ENCODE measurements at places on chromosomes 4 and X.

- DNase-seq: no peak
These were observed 49.0 kb downstream of the NIPAL1 start for GRCh38 chr4:48065587-48066052.

DNA sequence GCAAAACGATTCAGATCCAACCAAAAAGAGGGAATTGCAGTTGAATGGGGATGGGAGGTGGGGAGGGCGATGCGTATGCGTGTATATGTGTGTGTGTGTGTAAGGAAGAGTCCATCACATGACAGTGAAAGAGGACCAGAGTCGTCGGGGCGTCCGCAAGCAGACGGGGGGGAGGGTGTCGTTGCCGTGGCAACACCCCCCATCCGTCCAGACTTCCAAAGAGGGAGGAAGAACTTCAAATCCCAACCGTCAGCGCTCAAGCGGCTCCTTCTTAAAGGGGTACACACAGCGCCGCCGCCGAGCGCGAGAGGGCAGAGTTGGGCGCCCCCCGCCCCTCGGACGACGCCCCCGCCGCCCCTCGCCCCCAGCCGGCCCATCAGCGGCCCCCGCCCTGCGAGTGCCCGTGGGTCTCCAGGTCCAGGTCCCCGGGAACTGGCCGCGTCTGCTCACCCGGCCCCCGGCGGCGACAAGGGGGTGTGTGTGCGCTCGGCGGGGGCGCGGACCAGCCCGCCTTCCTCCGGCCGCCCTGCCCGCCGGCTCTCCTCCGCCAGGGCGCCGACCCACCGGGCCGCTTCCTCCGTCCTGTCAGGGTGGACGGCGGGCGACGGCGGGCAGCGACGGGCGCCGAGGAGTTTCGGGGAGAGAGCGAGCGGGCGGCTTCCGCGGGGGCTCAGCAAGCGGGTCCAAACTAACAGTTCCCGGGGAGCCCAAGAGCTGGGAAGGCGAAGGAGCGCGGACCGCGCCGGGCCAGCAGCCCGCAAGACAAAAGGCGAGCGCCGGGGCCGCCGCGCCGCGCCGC, 685 bp downstream of the LCORL start:
- DNase-seq: no peak

- DNase-seq: no peak
These were observed 217.0 kb downstream of the BMPR1B start for GRCh38 chr4:94974773-94975172.

- DNase-seq: no peak
These were observed 10.2 kb upstream of the CRLF2 start for GRCh38 chrX:1222531-1223241.

GRCh38 chr4:77040270-77040669, 35.5 kb downstream of the CCNI start:
- DNase-seq: no peak

DNA sequence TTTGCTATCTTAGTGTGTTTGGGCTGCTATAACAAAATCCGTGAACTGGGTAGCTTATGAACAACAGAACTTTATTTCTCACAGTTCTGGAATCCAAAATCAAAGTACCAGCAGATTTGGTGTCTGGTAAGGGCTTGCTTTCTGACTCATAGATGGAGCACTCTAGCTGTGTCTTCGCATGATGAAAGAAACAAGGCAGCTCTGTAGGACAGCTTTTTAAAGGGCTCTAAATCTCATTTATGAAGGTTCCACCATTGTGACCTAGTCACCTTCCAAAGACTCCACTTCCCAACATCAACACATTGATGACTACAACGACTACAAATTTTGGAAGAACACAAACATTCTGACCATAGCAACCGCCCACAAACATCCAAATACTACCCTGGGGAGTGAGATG, 158.6 kb upstream of the LCORL start:
- no peak for DNase-seq

DNA sequence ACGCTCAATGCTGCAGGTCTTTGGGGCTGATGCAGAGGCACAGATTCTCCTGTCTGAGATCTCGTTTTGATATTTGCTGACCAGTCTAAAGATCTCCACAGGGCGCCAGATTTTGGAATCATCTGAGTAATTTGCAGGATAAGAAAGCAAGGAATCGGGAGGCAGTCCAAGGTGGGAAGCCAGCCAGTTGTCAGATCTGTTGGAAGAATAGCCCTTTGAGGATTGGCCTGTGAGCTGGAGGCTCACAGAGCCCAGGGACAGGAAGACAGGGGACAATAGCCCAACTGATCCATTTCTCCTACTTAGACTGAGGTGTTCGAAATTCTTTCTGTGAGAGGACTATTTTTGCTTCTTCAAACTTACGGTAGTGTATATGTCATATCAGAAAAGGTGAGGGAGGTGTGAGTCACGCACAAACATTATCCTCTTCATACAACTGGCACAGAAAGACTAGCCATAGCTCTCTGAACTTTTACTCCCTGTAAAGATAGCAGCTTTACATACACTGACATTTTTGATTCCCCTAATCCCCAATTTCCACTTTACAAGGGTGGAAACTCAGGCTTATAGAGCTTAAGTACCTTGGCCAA, 8.8 kb downstream of the DIPK2B start:
- no peak for DNase-seq

DNA sequence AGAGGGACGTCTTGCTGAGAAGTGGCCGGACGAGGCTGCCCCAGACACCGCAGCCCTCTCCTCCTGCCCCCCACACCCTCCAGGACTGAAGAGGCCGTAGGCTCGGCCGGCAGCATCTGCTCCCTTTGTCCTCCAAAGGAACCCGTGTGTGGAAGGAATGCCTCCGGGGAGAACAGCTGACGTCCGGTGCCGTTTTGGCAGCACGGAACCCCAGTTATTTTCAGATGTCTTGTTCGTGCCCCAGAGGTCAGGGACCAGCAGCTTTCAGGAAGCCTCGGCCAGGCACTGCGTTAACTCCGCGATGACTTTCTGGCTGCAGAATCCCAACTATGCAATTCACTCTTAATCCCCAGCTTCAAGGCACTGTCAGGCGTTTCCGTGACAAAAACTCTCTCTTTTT, 10.9 kb upstream of the PPP2R3B start:
- no peak for DNase-seq

- no peak for DNase-seq
These were observed 1025.5 kb downstream of the RPA4 start for GRCh38 chrX:97909245-97909644.

- DNase-seq: no peak
These were observed 6.7 kb downstream of the CCNQ start for GRCh38 chrX:153592091-153592833.

- no peak for DNase-seq
These were observed 27.2 kb downstream of the RASL11B start for GRCh38 chr4:52889354-52889753.

GRCh38 chrX:132508834-132509233, 20.0 kb upstream of the MBNL3 start:
- no peak for DNase-seq

GRCh38 chr4:122044501-122044900, 92.6 kb upstream of the TRPC3 start:
- no peak for DNase-seq

- DNase-seq: no peak
These were observed 7.5 kb downstream of the STIM2 start for GRCh38 chr4:26867914-26868684.

- DNase-seq: no peak
These were observed 20.6 kb downstream of the LYAR start for GRCh38 chr4:4269331-4269731.

DNA sequence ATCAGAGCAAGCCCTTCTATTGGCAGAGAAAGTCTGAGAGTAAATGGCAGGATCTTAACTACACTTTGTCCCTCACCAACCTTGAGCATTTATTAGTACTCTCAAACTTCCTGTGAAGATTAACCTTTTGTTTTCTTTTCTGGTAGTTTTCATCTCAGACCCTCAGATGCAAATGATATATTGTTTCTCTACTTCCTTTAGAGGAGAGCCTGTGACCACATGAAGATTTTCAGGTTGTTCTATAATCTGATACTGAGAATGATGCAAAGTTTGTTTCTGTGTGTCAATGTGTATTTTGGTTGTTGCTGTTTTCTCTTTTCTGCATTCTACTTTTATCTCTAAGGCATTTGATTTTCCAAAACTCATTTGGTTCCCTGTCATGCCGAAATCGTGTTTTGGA, 165.8 kb upstream of the CYSLTR1 start:
- no peak for DNase-seq

- DNase-seq: no peak
These were observed 75.2 kb downstream of the CORIN start for GRCh38 chr4:47762376-47763266.

GRCh38 chr4:15656038-15656470, 897 bp upstream of the FBXL5 start:
- no peak for DNase-seq

GRCh38 chr4:123940604-123941003, 544.0 kb downstream of the SPRY1 start:
- no peak for DNase-seq

DNA sequence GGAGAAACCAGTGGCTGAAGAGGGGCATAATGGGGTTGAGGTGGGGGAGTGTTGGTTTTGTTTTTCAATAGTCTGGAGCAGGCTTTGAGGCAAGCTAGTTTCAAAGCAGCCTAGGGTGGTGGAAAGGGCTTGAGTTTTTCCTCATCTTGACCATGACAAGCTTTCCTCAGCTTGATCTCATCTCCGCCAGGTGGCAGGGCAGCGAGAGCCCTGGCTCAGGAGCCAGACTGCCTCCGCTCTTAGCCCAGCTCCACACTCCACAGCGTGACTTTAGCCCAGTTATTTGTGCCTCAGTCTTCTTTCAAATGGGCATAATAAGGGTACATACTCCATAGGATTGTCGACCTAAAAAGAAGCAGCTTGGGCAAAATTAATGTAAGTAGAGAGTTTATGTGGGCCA, 29.9 kb upstream of the SOWAHD start:
- no peak for DNase-seq

DNA sequence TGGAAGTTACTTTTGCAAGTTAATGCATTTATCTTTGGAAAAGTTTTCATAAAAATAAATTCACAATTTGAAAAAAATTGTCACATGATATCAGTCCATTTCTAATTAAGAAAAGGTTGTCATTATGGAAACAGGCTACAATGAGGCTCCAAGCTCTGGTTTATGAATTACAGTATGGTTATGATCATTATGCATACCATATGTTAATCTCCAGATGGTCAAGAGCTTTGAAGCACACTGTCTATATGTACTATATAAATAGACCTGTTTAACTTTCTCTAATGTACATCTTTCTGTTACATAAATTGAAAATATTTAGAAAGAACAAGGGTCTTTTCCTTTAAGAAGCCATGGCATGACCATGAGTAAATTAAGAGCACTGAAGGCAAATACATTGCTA, 2338.8 kb downstream of the PCDH7 start:
- no peak for DNase-seq

GRCh38 chrX:25144043-25144940, 128.5 kb upstream of the ARX start:
- no peak for DNase-seq

DNA sequence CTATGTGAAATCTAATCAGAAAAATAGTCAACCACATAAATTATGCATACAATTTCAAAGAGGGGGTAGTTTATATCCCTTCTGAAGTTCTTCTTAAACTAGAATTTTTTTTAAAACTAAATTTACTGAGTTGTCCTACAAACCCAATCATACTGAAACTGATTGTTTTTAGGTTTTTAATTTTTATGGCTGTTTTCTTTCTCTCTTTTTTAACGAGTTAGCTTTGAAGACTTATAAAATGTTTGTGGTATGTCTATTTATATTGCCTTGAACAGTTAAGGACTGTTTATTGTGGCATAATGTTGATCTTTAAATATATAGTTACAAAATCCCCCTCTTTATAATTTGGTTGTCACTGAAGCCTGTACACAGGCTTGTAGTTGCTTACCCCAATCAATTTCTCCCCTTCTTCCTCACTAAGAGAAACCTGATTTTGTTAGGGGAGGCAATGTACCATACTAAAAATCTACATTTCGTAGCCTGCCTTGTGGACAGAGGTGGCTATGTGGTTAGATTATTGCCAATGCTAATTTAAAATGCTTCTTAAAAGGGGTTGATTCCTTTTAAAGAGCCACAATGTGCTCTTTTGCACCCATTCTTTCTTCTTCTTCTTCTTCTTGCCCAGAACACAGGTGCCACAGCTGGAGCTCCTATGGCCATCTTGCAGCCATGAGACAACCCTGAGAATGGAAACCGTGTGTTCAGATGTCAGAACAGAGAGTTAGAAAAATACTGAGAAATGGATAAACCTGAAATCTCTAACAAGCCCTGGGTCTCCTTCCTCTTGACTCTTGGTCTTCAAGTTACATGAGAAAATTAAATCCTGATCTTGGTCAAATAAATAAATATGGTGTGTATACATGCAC, 102.7 kb upstream of the ZNF827 start:
- no peak for DNase-seq

DNA sequence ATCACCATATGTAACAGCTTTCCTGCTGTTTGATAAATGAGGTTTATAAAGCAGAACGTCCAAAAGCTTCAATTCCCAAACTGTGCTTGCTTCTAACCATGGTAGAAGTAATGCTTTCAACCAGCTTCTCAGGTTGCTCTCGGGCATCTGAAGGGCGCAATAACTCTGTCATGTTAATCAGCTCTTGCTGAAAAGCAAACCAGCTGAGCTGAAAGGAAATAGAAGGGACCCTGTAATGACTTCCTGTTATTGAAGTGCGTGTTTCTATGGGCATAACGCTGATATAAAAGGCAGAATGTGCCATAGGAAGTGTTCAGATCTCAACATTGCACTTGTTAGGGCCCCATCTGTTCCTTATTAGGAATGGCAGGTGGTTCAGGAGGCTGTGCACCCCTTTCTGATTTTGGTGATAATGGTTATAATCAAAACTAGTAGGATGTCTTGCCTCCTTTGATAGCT, 21.2 kb downstream of the HERC3 start:
- peak; percentile 9 for DNase-seq

DNA sequence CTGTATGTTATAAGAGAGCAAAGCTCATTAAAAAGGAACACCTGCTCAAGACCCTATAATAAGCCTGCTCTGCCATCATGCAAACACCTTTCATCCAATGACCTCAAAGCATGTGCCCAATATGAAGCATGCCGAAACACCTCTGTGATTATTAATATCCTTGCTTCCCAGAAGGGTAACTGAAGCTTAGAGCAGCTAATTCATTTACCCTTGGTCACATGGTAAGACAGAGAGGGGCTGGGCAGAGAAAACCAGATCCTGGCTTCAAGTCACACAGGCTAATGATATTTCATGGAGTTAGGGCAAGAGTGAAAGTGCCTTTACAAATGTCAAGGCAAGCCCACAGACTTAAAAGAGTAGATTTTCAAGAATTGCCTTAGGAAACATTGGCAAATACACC, 5.6 kb downstream of the AMOT start:
- DNase-seq: no peak

- DNase-seq: no peak
These were observed 53.2 kb upstream of the PJA1 start for GRCh38 chrX:69218407-69218997.

- DNase-seq: no peak
These were observed 63.2 kb upstream of the GUCY1A1 start for GRCh38 chr4:155603360-155603891.

DNA sequence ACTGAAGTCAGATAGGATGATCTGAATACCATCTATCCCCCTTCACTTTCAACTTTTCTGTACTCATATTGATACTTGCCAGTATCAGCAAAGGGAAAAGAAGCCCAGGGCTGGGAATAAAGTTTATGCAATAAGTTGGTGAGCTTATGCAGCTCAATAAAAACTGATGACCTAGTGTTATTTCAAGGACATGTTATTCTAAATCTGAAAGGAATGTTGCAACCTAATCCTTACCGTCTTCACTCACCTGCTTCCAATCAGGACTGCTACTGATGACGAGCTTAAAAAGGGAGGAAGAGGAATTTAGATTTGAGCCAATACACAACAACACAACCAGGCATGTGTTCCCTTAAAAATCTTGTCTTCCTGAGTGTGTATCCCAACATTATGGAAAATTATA, 419.9 kb downstream of the SPRY1 start:
- DNase-seq: no peak
